Cortex of kidney (tissue), 1 donor: ENCODE measurements at places on chromosomes 6 and 20.

DNA sequence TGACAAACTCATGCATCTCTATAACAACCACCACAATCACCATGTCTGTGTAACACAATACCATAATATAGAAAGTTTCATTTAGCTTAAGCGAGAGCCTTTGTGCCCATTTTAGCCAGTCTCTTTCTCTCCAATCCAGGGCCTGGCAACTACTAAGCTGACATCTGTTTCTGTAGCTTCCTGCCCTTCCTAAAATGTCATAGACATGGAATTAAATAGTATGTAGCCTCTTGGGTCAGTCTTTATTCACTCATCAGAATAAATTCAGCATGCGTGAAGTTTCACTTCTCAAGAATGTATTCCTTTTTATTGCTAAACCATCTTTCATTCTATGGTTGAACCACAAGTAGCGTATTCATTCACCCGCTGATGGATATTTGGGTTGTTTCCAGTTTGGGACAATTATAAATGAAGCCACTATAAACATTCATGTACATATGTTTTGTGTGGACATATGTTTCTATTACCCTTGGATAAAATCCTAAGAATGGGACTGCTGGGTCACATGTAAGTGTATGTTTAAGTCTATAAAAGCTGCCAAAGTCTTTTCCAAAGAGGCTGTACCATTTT lies 1.7 kb upstream of the TREM2 start:
- DNase-seq: no peak

DNA sequence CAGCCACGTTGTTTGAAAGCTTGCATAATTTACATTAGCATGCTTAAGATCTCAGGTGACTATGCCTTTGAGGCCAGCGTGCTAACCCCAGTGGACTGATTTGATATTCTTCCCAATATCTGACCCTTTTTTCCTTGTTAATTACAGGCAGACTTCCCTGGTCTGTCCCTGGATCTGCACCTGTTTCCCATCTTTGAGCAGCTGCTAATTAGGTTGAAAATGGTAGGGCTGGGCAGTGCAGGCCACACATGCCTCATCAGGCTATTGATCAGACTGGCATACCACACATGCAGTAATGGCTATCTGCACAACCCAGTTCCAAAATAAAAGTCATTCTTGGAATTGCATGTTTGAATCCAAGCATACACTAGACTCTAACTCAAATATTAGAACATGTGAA lies 164.3 kb upstream of the TFAP2D start:
- no peak for DNase-seq

DNA sequence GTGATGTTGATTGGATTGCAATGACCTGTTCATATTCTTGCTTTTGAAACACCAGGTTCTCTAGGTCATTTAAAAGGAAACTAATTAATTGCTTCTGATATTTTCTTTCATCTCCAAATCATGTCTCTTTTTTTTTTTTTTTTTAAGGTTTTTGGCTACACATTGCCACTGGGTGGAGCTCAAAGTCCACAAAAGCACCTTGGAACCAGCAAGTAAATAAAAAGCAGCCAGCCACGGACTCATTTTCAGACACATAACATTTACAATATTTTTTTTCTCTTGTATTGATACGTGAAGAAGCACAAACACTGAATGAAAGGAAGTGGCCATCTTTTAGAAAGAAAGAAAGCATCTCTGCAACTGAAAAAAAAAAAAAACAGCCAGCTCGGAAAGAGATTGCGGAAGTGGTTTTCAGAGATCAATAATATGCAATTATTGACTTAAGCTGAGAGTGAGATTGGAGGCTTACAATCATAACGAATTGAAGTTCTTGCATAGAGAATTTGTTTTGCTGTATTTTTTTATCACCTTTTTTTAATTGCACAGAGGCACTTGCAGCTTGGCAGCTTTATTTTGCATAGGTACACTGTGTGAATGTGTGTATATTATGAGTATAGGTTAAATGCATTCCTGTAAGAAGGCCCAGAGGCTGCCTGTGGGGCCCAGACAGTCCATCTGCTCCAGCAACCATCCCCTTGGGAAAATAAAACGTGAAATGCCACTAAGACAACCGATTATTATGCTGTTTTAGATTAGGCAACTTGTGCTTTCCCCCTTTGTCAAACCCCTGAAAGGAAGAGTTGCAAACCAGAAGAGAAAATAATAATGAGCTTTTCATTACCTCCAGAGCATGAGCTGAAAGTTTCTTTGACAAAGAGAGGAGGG lies 28.2 kb downstream of the CGA start:
- DNase-seq: no peak

DNA sequence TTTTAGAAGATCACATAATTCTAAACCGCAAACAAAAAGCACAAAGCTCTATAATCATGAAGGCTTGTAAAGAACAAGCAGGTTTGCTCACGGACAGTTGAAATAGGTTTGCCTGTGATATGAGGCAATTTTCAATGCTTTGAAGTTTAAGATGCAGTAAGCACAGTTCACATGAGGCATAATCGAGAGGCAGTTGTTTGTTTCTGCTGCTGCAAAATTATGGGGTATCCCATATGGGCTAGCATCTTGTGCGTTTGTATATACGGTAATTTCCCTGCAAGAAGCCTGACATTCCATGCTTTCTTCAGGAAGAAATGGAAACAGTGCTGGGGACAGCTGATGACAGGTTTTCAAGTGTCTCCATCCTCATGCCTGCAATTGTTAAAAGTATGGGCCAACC lies 94.6 kb upstream of the MC3R start:
- no peak for DNase-seq

- no peak for DNase-seq
These were observed 60.5 kb downstream of the DST start for GRCh38 chr6:56582236-56582635.

DNA sequence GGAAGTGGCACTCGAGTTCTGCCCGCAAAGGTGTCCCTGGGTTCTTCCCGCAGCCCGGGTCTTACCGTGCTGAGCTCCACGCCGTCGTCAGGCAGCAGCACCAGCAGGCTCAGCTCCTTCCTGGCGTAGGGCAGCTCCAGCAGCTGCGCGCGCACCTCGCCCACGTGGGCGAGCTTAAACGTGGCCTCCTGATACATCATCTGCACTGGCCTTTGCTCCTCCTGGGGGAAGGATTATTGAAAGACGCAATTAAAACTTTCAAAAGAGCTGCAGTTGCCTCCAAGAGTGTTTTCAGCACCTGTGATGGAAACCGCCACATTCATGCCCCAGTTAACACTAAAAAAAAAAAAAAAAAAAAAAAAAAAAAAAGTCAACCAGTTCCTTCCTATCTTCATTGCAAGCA lies 11.3 kb downstream of the SERPINB9 start:
- no peak for DNase-seq

GRCh38 chr6:149876241-149876933 lies 12.2 kb upstream of the LRP11 start:
- DNase-seq: no peak

DNA sequence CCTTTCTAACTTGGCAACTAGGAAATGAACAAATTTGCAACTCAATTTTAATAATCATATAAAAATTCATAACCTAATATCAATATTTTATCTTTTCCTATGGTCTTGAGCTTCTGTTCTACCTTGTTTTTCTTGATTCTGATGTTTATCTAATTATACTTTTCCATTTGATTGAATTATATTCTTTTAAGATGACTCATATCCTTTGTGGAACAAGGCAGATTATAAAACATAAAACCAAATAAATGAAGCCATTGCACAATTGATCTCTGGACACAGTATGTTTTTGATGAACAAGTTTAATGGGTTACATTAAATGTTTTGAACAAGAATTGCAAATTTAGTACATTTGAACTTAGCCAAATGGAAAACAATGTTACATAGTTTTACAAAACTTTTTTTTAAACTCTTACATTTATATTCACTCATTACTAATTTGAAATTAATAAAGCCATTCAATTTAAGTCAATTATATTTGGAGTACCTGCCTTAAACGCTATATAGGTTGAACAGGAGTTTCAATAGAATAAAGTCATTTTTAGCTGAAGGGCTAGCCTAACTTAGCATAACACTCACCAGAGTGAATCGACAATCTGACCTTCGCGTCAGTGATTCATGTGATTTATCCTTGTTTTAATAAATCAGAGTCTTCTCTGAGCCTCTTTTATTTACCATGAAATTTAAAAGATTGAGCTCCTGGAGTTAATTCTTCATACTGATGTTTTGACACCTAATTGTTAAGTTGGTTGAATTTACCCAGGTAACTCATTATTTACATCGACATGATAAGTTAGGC lies 3.8 kb downstream of the NCOA7 start:
- DNase-seq: no peak

DNA sequence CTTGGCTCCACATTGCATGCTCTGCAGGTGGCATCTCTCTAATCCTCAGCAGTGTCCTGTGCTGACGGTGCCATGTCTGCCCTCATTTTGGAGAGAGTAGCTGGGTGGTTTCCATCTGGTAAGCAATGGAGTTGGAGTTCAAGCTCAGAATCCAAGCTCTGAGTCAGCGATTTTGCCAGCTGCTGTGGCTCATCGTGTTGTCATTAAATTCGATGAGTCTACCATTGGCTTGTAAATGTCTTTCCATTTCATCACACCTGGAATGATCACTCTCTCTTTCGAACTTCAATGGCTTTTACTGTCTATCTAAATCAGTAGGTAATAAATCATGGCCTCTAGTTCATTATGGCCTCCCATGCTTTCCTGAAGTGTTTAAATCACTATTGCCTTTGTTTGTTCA lies 378.5 kb upstream of the TSHZ2 start:
- DNase-seq: no peak

DNA sequence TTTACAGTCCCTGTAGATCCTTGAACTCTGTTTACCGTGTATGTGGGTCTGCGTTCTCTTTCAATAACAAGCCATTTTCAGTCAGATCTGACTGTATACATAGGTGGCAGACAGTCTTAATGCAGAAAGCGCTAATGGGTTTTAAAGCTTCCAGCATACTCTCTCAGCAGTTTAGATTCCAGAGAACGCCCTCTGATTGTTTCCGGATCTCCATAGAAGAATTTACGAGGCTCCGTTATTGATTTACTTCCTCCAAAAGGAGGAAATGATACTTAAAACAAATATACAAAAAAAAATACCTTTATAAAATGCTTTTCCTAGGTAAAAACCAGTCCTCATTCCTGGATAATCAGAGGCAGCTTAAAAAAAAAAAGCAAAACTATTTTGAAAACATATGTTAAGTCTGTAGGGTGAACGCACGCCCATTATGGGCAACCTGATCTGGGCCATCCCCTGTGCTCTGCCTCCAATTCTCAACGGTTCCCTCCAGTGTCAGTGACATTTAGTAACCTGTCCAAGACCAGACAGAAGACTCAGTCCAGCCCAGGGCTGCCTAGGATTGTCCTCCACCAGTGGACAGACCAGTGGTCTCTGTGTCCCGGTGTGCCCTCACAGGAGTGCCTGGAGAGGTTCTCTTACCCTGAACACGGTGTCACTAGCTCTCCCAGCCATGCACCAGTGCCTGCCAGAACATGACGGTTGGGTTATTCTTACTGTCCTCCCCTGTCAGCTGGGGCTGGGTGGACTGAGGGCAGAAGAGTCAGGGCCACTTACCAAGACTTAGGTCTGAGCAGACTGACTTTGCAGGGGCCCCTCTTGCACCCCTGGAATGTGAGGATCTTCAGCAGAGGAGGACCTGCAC lies 217.3 kb downstream of the ARID1B start:
- no peak for DNase-seq

DNA sequence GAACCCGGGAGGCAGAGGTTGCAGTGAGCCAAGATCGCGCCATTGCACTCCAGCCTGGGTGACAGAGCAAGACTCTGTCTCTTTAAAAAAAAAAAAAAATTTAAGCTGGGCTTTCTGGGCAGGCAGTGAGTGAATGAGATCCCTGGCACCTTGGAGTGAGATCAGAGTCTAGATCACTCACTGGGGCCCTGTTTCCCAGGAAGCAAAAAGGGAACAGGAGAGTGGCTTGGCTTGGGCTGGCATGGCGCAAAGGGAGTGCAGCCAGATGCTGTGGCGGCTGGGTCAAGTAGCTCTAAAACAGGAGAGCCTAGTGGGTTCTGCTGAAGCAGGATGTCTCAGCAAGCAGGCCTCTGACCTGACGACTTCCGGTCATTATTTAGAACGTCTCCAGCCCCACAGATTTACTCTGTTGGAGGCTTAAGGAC lies 10.4 kb downstream of the PLCG1 start:
- no peak for DNase-seq

- DNase-seq: no peak
These were observed 6.9 kb upstream of the C20orf203 start for GRCh38 chr20:32680544-32681174.
